ENCODE measurements at places on chromosomes 12 and 14.

DNA sequence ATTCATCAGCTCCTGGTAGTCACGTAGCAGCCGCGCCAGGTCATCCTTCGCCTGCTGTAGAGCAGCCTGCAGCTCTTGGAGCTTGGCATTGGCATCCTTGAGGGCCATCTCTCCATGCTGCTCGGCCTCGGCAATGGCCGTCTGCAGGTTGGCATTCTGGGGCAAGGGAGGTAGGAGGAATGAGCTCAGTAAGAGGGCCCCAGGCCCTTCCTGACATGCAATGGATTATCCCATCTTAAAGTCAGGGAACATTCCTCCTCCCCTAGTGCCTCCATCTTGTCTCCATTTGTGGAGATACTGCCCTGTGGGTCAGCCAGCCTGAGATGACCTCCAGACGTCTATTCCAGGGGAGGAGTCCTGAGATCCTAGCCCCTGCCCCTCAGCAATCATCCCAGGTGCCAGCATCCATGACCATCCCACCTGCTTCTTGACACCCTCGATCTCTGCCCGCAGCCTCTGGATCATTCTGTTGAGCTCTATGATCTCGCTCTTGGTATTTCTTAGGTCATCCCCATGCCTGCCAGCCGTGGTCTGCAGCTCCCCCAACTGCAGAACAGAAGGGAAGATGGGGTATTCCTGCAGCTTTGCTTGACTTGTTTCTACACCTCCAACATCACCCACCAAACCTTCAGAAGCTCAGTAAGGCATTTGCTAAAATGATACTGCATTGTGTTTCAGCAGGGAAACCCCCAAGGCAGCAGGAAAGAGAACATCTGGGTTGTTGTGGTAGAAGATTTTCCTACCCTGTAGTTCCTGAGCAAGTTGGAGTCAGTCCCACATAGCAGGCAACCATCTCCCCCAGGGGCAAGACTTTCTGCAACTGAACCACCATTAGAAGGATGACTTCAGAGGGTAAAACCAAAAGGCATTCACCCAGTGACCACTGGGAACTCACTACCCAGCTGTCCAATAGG lies 4.4 kb downstream of the KRT3 start:
- DNase-seq, result no peak

GRCh38 chr14:23057757-23058653 lies 685 bp upstream of the CDH24 start:
- DNase-seq, result peak; percentile 87

DNA sequence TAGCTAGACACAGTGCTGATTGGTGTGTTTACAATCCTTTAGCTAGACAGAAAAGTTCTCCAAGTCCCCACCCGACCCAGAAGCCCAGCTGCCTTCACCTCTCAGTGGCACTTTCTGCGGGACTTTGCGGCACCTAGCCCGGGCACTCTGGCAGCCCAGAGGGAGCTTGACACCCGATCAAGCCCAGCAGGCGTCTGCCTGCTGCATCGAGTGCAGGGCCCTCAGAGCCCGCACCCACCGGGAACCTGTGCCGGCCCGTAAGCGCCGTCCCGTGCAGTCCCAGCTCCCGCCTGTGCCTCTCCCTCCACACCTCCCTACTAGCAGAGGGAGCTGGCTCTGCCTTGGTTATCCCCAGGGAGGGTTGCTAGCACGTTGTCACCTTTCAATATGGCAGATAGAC lies 631.0 kb upstream of the STXBP6 start:
- no peak for DNase-seq

- DNase-seq, result no peak
Measured at GRCh38 chr14:72165229-72165698, 233.0 kb downstream of the RGS6 start.

- peak; percentile 22 for DNase-seq
Measured at GRCh38 chr12:110355073-110355472, 48.4 kb downstream of the ANAPC7 start.

GRCh38 chr14:106491851-106492250 lies 965.5 kb downstream of the TMEM121 start:
- peak; percentile 30 for DNase-seq

DNA sequence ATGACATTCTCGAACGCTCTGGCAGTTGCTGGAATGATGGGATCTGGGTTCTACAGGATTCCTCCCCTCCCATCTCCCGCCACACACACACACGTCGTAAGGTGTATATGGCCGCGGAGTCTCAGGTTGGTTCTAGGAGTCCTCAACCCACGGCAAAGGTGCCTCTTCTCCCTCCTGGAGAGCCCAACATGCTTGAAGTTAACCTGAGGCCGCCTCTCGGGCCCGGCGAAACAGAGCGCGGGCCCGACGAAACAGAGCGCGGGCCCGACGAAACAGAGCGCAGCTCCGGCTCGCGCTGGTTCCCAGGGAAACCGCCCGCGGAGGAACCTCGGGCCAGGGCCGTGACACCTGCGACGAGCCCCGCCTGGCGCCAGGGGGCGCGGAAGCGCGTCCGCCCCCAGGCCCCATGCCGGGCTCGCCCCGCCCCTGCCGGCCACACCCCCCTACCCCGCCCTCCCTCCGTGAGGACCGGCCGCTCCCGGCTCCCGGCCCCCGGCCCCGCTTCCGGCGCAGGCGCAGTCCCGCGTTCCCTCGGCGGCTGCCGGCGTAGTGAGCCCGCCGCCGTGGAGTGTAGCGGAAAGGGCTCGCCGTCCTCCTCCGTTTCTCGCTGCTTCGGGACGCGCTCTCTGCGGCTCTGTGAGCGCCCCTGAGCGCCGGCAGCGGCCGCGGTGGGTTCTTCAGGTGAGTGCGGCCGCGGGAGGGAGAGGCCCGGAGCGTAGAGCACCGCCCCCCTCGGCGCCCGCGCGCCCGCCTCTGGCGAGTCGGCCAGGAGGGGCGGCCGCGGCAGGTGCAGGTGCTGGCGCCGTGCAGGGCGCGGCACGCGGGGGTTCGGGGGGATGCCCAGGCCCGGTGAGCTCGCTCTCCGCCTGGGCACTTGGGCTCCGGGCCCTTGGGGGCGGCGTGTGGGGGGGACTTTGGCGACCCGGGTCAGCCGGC lies at the start of gene RAB3IP:
TSS of gene RAB3IP (plus strand) at position 510 of the 936 bp plus-strand sequence. CDS start 16,549 bp downstream, outside the sequence.
- DNase-seq, result peak; percentile 93

GRCh38 chr14:53865711-53866110 lies 90.9 kb downstream of the BMP4 start:
- no peak for DNase-seq

- no peak for DNase-seq
Measured at GRCh38 chr14:96039633-96040311, 610 bp downstream of the C14orf132 start.

GRCh38 chr12:104319918-104320626 lies 16.5 kb downstream of the EID3 start:
- no peak for DNase-seq

DNA sequence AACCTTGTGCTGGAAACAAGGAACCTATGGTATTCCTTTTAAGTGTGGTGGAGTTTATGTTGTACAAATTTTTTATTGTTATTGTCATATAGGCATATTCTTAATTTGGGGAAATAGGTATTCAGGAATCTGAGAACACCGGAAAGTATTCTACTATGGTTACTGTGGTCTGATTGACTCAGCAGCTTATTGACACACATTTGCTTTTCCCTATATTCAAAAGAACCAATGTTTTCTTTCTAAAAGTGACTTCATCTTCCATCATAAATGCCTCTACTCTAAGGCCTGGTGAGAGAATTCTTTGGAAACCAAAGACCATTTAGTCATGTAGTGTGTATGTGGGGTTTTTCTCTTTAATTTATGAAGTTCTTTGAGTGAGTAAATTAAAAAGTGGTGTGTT lies 474.8 kb downstream of the TMTC2 start:
- no peak for DNase-seq

GRCh38 chr12:1542599-1542998 lies 51.8 kb downstream of the FBXL14 start:
- DNase-seq, result no peak

- no peak for DNase-seq
Measured at GRCh38 chr12:116528065-116528464, 31.1 kb upstream of the MAP1LC3B2 start.

DNA sequence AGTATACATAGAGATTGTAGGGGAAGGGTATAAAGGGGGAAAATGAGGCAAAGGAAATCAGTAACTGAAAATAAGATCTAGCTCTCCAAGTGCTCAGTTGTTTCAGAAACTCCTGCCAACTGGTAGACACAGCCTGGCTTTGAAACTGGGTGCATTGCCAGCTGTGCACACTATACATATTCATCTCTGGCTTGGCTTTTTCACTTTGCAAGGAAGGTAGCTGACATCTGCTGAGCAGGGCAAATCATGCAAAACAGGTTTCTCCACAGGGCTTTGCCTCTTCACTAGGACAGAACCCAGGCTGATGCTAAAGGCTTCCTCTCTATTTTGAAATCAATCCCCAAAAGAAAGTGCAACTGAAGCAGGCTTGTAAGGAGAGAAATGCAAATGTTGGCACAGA lies 101.5 kb downstream of the HELB start:
- DNase-seq, result no peak

GRCh38 chr12:64678248-64678647 lies 68.0 kb downstream of the RASSF3 start:
- DNase-seq, result no peak

GRCh38 chr12:45732250-45732649 lies 2.7 kb downstream of the ARID2 start:
- no peak for DNase-seq

DNA sequence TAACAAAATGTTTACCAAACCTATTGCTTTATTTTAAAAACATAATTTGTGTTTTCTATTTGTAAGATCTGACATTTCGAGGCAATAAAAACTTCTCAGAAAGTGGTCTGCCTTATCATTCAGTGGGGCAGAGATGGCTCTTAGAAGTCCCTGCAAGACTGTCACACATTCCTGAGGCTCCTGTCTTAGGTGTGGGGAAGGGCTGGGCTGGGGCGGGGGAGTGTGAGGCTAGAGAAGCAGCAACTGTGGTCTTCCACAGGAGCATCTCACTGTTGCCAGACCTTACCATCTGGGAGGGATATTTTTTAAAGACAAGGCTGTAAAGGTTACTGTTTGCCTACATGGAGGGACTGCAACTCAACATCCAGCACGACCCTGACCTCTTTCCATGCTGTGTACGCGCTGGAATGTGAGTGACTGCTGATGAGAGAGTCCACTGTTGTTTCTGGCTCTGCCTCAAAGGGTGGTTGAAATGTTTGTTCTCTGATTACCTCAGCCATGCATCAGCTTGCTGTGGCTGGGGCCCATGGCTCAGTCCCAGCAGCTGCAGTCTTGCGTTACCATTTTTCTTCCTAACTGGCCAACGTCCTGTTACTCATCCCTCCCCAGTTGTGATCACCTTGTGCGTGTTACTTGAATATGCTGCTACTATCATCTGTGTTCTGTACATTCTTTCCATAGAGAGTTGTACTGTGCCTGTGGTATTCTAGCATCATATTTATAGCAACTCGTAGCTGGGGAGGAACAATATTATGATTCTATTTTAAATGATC lies 12.4 kb downstream of the ERG28 start:
- DNase-seq, result no peak

GRCh38 chr14:103732868-103733620 lies 17.4 kb downstream of the ZFYVE21 start:
- DNase-seq, result no peak

- DNase-seq, result no peak
Measured at GRCh38 chr12:25495331-25496097, 57.6 kb downstream of the LMNTD1 start.

DNA sequence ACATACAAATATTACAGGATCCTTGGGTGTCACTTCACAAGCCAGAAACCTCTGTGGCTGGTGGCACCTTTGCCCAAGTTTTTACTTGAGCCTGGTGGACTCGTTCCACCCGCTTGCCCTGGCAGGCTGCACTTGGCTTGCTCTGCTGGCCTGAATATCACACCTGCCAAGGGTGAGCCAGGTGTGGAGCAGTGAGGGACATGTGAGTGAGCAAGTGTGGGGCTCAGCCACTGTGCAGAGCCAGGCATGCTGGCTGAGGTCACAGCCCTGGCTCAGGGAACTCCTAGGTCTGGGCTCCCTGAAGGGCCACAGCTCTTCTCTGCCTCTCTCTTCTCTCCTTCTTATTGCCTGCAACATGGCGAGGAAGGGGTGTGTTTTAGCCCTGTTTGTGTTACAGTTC lies 82.0 kb downstream of the SLC16A7 start:
- no peak for DNase-seq

GRCh38 chr14:32622742-32623141 lies 293.6 kb downstream of the AKAP6 start:
- no peak for DNase-seq

GRCh38 chr12:48029491-48030172 lies 25.4 kb upstream of the COL2A1 start:
- no peak for DNase-seq

GRCh38 chr12:109757671-109758265 lies 44.1 kb downstream of the FAM222A start:
- DNase-seq, result no peak

- no peak for DNase-seq
Measured at GRCh38 chr12:29990971-29991370, 207.2 kb upstream of the TMTC1 start.

DNA sequence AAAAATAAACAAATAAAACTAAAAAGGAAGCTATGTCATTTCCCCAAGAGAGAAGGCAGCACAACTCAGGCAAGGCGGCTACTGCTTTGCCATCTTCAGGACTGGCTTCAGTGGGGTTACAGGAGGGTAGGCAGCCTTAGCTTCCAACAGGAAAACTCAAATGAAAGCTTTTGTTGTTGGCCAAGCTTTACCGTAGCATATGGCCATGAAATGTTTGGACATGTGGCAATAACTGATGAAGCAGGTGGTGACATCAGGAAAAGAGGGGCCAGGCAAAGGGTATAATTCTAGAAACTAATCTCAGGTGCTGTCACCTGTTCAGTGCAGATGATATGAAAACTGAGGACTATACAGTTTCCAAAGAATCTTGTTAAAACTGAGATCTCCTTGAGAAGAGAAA lies 22.8 kb upstream of the NPFF start:
- no peak for DNase-seq

DNA sequence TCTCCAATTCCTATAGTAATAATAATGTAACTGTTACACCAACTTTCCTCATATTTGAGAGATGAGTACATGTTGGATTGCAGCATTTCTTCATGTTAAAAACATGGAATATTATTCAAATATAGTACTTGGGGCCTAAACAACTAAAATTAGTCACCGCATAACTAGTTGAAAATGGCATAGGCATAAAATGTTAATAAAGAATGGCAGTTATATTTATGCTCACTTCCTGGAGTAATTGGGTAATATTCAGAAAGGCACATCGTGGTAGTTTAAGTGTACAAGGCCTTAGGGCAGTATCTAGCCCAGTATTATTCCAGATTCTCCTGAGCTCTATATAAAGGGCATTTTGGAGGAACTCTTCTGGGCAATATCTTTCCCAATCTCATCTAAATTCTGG lies 46.0 kb downstream of the ERGIC2 start:
- no peak for DNase-seq

DNA sequence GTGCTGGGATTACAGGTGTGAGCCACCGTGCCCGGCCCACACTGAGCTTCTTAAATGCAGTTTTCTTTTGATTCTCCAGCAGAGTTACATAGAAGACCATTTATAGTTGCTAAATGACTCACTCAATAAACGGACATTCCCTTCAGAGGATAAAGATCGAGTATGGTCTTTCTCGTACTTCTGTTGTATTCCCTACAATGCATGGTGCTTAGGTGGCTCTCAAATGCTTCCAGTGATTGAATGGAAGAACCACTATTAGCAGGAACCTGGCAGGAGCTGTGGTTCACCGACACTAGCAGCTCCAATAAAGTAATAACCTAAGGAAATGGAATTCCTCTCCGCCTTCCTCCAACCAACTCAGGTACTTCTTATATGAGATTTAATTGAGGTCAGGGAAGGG lies 3.9 kb upstream of the GPRC5A start:
- DNase-seq, result no peak

GRCh38 chr12:58452546-58452945 lies 467.8 kb downstream of the LRIG3 start:
- no peak for DNase-seq

- no peak for DNase-seq
Measured at GRCh38 chr12:93302331-93303229, 75.1 kb upstream of the NUDT4 start.

Measured in activated naive CD4-positive, alpha-beta T cell treated with Interleukin-2 at 50 U/mL for 16 hours (primary cell).